ENCODE measurements at places on chromosomes 5 and 9.

GRCh38 chr9:74415995-74416394, 81.1 kb upstream of the RORB start:
- DNase-seq: no peak

GRCh38 chr9:111605041-111605559, 5.7 kb upstream of the PTGR1 start:
- no peak for DNase-seq

DNA sequence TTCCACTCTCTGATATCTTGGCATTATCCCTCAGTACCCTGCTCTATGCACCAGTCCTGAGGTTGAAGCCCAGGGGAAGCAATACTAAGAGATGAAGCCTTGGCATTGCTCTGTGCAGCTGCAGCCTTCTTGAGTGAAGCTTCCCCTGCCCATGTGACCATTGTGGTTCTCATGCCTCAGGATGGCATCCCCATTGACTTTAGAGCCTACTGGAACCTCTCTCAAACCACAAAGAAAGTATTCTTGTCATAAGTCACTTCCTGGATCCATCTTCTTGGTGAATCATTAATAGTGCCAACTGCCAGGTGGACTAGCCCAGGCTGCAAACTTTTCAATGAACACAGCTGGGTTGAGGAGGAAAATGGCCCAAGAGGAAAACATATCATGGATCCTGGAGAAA, 283.9 kb upstream of the RFX3 start:
- DNase-seq: no peak

GRCh38 chr5:67380431-67380830, 183.8 kb upstream of the CD180 start:
- DNase-seq: no peak

- no peak for DNase-seq
Measured at GRCh38 chr5:72007336-72008111, 99.8 kb upstream of the MAP1B start.

DNA sequence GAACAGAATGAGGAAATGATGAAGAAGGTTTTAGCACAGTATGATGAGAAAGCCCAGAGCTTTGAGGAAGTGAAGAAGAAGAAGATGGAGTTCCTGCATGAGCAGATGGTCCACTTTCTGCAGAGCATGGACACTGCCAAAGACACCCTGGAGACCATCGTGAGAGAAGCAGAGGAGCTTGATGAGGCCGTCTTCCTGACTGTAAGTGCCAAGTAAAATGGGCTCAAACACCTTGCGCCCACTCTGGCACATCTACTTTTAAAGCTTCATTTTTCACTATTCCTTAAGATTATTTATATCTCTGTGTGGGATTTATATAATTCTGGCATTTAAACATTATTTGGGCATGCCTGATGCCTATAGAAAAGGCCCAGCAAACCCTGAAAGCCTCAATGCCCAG, 55.6 kb downstream of the CMYA5 start:
- no peak for DNase-seq

DNA sequence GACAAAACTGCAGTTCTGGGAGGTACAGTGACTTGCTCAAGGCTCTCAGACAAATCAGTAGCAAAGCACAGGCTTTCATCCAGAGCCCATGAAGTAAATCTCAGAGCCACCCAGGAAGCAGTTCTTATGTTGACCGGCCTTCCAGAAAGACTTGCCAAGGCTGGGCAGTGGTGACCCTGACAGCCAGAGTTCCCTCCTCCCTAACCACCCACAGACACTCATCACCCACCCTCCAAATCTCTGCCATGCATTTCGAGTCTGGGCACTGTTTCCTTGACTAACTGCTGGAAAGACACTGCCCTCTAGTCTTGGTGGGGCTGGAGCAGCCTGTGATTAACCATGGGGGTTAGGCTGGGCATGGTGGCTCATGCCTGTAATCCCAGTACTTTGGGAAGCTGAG, 21.5 kb downstream of the NEURL1B start:
- no peak for DNase-seq
